Breast epithelium (tissue), 4 donors: ENCODE measurements at places on chromosomes 5 and 9. TPM values are rescaled to one million over a fixed set of nuclear protein-coding genes. Genes with fewer than 3 reads are reported as not detected.
A peak's percentile ranks its signal among the peaks of the same experiment; 100 is the strongest.

FGF1 gene
- 20.3 TPM for total RNA-seq

N4BP3 gene
- total RNA-seq, result 4.9 TPM

F2R gene
- total RNA-seq, result 27.2 TPM

RAI14 gene
- total RNA-seq, result 12.5 TPM

FOXD4L3 gene
- total RNA-seq, result not detected

CYLC2 gene
- not detected for total RNA-seq

C5orf58 gene
- 0.15 TPM for total RNA-seq

SH2D3C gene
- 6.9 TPM for total RNA-seq

DNA sequence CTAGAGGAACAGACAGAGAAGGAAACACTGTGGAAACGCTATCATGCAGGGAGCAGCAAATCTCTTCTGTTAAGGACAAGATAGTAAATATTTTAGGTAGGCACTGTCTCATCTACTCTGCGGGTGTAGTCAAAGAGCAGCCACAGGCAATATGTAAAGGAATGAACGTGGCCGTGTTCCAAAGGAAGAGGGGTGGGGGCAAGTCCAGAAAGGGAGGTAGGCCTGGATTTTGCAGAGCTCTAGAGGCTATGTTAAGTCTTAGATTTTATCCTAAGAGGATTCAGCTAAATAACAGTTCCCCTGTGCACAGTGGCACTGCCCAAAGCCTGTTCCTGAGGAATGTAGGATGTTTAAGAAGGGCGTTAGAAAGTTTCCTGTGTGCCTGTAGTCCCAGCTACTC, 161.6 kb downstream of the ACTL7B start:
- H3K4me3 ChIP-seq, result no peak overlapping the region
- no peak for DNase-seq
- no peak overlapping the region for H3K27ac ChIP-seq

- no peak overlapping the region for H3K27ac ChIP-seq
- H3K4me1 ChIP-seq, result no peaks in the 10 kb centered on the region
- DNase-seq, result no peak
- no peaks in the 10 kb centered on the region for H3K36me3 ChIP-seq
- no peak overlapping the region for H3K4me3 ChIP-seq
- no peaks in the 10 kb centered on the region for H3K27me3 ChIP-seq
Measured at GRCh38 chr5:124527220-124527991, 219.0 kb downstream of the ZNF608 start.

DNA sequence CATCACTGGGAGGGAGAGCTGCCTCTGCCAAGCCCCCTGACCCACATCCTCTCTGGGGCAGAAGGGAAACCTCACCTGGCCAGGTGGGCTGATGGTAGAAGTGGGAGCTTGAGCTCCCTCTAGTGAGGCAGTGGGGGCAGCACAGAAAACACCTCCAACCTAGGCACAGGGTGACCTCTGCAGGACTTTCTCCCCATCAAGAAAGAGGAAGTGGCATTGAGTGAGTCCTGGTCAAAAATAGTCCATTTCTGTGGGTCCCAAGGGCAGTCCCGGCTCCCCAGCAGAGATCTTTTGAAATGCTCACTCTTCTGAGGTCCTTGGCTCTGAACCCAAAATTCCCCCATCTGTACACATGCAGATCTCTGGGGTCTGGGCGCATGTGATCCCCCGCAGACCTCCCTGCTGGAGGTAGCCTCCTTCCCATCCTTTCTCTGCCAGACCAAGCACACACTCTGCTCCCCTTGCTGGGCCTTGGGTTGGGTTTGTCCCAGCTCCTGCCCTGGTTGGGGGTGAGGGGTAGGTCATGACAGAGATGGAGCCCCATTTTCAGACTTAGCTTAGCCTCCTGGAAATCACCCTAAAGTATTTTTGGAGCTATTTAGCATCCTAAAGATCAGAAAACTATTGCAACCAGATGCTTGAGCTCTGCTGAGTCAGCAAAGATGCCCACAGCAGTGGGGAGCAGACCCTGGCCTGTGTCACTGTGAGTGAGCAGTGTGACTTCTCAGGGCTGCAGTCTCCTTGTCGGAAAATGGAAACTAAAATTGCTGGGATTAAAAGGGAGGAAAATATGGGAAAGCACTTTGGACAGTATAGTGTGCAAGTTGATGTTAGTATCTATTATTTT, 41.6 kb upstream of the LCP2 start:
- DNase-seq, result no peak
- H3K27ac ChIP-seq, result no peak overlapping the region
- H3K27me3 ChIP-seq, result no peaks in the 10 kb centered on the region
- no peak overlapping the region for H3K4me3 ChIP-seq

DNA sequence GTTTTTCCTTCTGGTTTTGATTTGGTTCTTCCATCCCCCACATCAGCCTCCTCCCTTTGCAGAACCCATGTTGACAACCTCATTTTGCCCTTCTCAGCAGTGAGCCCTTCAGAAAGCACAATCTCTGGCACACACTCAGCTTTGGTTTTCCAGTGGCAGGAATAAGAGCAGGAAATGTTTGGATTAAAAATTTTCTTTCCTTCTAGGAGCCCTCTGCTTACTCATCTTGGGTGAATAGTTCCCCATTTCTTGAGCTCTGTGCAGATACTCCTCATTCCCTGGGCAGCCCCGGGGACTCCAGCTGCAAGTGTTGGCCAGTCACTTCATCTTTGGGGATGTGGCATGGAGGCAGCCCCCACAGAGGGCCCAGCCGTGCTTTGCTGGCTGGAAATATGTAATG, 170.5 kb downstream of the NR3C1 start:
- no peak overlapping the region for H3K27ac ChIP-seq
- no peaks in the 10 kb centered on the region for H3K36me3 ChIP-seq
- DNase-seq, result no peak
- H3K4me1 ChIP-seq, result no peaks in the 10 kb centered on the region

DNA sequence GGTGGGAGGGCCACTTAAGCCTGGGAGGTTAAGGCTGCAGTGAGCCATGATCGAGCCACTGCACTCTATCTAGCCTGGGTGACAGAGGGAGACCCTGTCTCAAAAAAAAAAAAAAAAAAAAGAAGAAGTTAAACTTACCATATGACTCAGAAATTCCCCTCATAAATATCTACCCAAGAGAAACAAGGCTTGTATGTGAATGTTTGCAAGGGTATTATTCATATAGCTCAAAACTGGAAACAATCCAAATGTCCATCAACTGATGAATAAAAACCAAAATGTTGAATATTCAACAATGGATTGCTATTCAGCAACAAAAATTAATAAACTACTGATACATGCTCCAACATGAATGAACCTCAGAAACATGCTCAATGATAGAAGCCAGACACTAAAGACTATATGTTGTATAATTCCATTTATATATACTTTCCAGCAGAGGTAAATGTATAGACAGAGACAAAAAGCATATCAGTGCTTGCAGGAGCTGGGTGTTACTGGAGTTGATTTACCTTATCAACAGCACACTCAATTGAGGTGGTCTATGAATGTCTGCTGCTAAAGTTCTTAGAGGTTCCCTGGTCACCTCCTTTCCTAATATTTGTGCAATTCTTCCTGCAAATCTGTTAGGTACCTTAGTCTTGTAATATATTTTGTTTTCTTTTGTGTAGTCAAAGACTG, 5.3 kb upstream of the SREK1 start:
- H3K4me3 ChIP-seq, result no peak overlapping the region
- H3K4me1 ChIP-seq, result no peaks in the 10 kb centered on the region
- H3K27ac ChIP-seq, result no peak overlapping the region
- no peaks in the 10 kb centered on the region for H3K36me3 ChIP-seq
- DNase-seq, result no peak

GRCh38 chr9:130845254-130845653, 10.2 kb downstream of the ABL1 start:
- no peak for DNase-seq
- H3K27me3 ChIP-seq, result no peaks in the 10 kb centered on the region
- no peaks in the 10 kb centered on the region for H3K36me3 ChIP-seq
- H3K4me1 ChIP-seq, result peaks cover 13% of the 10 kb centered on the region
- H3K27ac ChIP-seq, result peak overlapping the region; percentile 94

DNA sequence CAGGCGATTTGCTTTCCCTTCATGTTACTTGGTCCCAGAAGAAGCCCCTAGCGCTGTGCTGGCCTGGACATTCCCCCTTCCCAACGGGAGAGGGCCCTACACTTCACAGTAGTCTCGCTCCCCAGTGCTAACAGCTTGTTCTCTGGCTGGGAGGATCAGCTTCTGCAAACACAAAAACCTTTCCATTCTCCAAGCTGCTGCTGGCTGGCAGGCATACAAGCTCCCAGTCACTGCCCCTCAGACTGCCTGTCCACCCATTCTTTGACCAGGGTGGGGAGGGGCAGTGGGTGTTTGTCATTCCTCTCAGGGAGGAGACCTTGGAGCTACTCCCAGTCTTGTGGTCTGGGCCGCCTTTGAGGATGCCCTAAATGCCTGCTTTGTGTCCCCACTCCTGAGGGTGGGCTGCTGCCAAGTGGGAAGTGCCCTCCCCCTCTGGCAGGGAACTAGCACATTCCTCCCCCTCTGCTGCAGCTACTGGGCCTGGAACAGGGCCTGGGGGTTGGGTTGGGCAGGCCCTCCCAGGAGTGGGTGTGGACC, 20.8 kb downstream of the ENHO start:
- no peaks in the 10 kb centered on the region for H3K27me3 ChIP-seq
- H3K36me3 ChIP-seq, result no peaks in the 10 kb centered on the region
- DNase-seq, result peak; percentile 86
